Breast epithelium (tissue), 4 donors: ENCODE measurements at places on chromosomes 1 and 21.

GRCh38 chr1:21003281-21004045 lies 173.2 kb downstream of the EIF4G3 start:
- H3K27ac ChIP-seq, result no peak overlapping the region
- H3K36me3 ChIP-seq, result no peaks in the 10 kb centered on the region
- no peak overlapping the region for H3K4me3 ChIP-seq
- no peaks in the 10 kb centered on the region for H3K4me1 ChIP-seq
- DNase-seq, result no peak

DNA sequence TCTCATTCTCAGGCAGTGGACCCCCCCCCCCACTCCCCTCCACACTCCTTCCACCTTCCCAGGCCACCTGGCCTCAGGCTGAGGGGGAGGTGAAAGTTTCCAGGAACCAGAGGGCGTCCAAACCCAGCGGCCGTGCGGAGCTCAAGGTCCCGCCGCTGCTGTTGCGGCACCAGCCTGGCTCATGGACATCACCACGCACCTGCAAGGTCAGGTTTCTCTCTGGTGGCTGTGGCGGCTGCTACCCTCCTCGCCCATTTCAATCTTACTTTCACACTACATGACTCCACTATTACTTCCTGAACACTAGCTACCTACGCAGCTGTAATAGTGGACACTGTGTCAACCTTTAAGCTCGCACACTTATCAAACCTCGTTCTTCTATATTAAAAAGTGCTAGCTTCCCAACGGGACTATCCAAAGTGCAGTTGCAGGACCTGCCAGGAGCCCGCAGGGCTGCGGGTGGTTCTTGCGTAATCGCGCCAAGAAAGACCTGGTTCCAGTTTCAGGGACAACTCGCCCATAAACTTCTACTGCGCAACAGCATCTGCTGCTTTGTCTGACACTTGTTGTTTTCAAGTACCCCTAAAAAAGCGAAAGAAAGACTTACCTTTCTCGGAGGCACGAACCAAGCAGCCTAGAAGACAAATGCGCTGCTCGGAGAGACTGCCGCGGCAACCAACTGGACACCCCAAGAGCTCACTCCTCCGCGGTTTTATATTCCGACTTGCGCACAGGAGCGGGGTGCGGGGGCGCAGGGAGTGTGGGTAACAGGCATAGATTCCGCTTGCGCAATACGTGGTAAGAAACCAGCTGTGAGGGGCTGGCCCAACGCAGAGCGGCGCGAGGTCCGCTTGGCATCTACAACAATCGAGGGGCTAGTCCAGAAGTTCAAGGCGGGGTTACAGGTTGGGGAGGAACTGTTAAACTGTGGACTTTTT lies at the start of gene DIRAS3:
DIRAS3 (minus strand) TSS at position 687 of the 938 bp plus-strand sequence. CDS start 3,330 bp downstream, outside the sequence.
- H3K27ac ChIP-seq, result peak within 1 kb of the TSS; percentile 40
- H3K4me1 ChIP-seq, result no peaks in the 10 kb centered on the region
- no peak for DNase-seq
- H3K4me3 ChIP-seq, result peak within 1 kb of the TSS; percentile 36
- H3K36me3 ChIP-seq, result no peaks in the 10 kb centered on the region

GRCh38 chr1:234400773-234401172 lies 27.5 kb downstream of the COA6 start:
- no peak overlapping the region for H3K27ac ChIP-seq
- H3K4me3 ChIP-seq, result no peak overlapping the region
- no peaks in the 10 kb centered on the region for H3K4me1 ChIP-seq
- no peaks in the 10 kb centered on the region for H3K36me3 ChIP-seq
- no peaks in the 10 kb centered on the region for H3K27me3 ChIP-seq

DNA sequence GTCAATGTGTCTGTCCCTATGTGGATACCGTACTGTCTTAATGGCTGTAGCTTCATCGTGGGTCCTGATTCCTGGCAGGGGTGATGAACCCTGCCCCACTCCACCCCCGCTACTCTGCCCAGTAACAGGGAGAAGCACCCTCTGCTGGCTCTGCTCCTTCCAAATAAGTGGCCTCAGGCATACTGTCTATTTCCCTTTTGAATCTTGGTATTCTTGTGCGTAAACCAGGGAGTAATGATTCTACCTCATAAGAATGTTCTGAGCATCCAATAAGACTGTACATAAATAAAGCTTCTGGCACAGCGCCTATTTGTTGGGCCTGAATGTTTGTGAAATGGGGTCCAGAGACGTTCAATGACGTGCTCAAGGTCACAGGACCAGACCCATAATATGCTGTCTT lies 35.2 kb upstream of the CTPS1 start:
- no peak overlapping the region for H3K4me3 ChIP-seq
- no peak for DNase-seq
- no peaks in the 10 kb centered on the region for H3K27me3 ChIP-seq
- peaks cover 4% of the 10 kb centered on the region for H3K4me1 ChIP-seq

DNA sequence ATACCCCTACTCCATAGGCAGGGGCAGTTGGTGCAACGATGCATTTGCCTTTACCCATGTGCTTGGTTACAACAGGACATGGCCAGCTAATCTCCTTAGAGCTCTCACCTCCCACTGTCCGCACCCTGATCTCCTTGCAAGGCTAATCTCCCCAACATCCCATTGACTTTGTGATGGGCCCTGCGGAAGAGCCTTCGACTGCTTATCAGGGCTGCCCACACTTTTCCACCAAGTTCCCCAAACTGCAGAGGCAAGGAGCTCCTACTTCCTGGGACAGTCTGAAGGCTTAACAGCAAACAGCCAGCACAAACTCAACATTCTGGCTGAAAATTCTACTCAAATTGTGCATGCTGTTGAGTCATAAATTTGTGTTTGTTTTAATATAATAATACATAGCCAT lies 36.0 kb downstream of the C1orf94 start:
- H3K4me1 ChIP-seq, result no peaks in the 10 kb centered on the region
- no peaks in the 10 kb centered on the region for H3K36me3 ChIP-seq
- no peak overlapping the region for H3K4me3 ChIP-seq
- peaks cover 11% of the 10 kb centered on the region for H3K27me3 ChIP-seq
- H3K27ac ChIP-seq, result no peak overlapping the region

GRCh38 chr1:37372302-37372701 lies 102.1 kb upstream of the ZC3H12A start:
- H3K27ac ChIP-seq, result no peak overlapping the region
- H3K4me1 ChIP-seq, result no peaks in the 10 kb centered on the region
- no peaks in the 10 kb centered on the region for H3K27me3 ChIP-seq

GRCh38 chr1:198493329-198493728 lies 47.2 kb downstream of the ATP6V1G3 start:
- no peak overlapping the region for H3K4me3 ChIP-seq
- H3K4me1 ChIP-seq, result no peaks in the 10 kb centered on the region
- H3K27me3 ChIP-seq, result no peaks in the 10 kb centered on the region
- H3K36me3 ChIP-seq, result no peaks in the 10 kb centered on the region
- no peak overlapping the region for H3K27ac ChIP-seq

- H3K27me3 ChIP-seq, result no peaks in the 10 kb centered on the region
- DNase-seq, result no peak
- no peak overlapping the region for H3K4me3 ChIP-seq
- no peaks in the 10 kb centered on the region for H3K36me3 ChIP-seq
Observed at GRCh38 chr1:101444873-101445618, 208.2 kb downstream of the S1PR1 start.

- no peaks in the 10 kb centered on the region for H3K27me3 ChIP-seq
- no peak overlapping the region for H3K27ac ChIP-seq
- no peaks in the 10 kb centered on the region for H3K4me1 ChIP-seq
- DNase-seq, result no peak
- no peaks in the 10 kb centered on the region for H3K36me3 ChIP-seq
Observed at GRCh38 chr1:71717186-71717585, 565.2 kb downstream of the NEGR1 start.

- H3K27me3 ChIP-seq, result no peaks in the 10 kb centered on the region
- no peak overlapping the region for H3K4me3 ChIP-seq
- no peaks in the 10 kb centered on the region for H3K36me3 ChIP-seq
- no peak overlapping the region for H3K27ac ChIP-seq
Observed at GRCh38 chr1:173590557-173590956, 12.3 kb downstream of the SLC9C2 start.

DNA sequence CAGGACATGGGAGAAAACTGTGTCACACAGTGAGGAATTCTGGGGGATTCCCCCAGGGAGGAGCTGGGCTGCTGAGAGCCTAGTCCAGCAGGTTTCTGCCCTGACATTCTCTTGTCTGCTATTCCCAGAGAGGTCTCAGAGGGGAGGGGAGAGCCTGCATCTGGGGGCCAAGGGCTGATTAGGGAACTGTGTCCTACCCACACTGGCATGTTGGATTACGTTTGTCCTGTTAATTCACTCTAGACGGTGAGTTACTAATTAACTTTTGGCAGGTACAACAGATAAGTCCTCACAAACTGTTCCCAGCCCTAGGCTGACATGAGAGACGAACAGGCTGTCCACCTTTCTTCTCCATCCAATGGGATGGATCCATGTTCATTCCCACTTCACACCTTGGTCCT lies 2.6 kb upstream of the SH3BGRL3 start:
- peaks cover 28% of the 10 kb centered on the region for H3K4me1 ChIP-seq
- no peak overlapping the region for H3K4me3 ChIP-seq
- H3K27me3 ChIP-seq, result no peaks in the 10 kb centered on the region
- H3K27ac ChIP-seq, result peak overlapping the region; percentile 95
- H3K36me3 ChIP-seq, result no peaks in the 10 kb centered on the region

DNA sequence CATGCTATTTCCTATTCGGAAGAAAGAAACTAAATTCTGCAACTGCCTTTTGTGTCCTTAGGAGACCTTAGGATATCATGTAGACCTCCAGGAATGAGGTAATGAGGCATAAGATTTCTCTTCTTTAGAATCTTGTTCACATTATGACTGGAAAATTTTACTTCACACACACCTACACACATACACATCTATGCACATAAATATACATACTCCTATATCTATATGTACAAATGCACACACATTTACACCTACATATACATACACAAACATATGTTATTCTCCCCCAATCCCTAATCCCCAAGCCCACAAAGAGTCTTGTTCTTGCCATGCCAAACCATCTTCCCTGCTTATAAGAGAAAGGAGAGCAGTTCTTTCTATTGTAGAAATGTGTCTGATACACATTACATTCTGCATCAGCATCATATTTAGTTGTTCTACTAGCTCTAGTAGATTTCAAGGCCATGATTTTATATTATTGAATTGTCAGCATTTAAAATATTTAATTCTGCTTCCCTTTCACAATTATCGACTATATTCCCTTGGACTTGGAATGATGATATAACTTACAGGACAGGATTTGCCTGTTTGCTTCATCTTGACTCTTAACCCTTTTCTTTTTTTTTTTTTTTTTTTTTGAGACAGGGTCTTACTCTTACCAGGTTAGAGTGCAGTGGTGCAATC lies 35.4 kb upstream of the PDC start:
- H3K4me1 ChIP-seq, result no peaks in the 10 kb centered on the region
- no peak for DNase-seq
- H3K4me3 ChIP-seq, result no peak overlapping the region
- no peaks in the 10 kb centered on the region for H3K27me3 ChIP-seq
- H3K27ac ChIP-seq, result no peak overlapping the region

DNA sequence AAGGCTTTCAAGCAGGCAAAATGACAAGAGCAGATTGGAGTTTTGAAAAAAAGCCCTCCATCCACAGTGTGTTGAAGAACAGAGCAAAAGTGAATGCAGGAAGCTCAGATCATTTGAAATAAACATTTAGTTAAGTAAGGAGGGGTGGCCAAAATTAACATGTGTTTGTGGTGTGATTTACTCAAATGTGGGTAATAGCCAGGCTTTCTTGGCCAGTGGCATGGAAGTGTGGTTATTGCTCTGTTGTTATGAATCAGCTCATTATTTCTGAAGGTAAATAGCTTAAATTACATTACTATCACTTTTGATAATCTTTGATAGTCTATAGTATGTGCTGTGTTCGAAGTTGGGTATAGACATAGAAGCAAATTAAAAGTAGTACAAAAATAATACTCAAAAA lies 485.9 kb downstream of the LMO4 start:
- DNase-seq, result no peak
- H3K36me3 ChIP-seq, result no peaks in the 10 kb centered on the region
- H3K27me3 ChIP-seq, result no peaks in the 10 kb centered on the region

DNA sequence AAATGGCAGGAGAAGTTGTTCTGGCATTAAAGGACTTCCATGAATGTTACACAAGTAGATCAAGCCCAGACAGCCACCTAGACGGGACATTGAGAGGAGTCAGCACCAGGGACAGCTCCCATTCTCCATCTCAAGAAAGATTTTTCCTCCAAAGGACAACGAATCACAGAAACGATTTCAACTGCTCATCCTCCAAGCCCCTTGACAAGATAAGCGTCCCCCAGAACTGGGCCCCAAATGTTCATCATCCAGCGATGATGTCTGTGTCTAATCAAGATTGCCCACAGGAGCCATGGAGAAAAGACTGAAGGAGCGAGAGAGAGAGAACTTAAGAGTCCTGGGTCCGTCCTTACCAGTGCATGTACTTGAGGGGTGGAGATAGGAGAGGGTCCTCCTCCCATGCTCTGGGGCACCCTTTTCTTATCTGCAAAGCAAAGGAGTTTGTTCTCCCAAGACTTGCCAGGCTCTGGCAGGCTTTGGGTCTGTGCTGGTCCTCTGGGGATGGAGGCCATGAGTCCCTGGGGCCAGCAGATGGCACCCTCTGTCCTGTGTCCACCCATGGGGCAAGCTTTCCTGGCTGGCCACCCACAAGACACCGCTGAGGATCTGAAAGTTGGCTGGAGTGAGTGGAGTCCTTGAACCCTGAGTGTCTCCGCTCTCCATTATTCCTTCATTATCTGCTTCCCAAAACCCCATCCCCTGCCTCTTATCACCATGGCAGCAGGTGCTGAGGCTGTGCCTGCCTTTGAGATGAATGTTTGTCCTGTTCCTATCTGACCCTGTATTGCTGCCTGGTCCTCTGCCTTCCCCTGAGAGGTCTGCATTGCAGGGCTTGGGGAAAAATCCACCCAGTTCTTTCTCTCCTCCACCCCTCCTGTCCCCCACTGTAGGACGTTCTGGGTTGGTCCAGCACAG lies 164.6 kb downstream of the ACTL8 start:
- no peak overlapping the region for H3K4me3 ChIP-seq
- H3K27me3 ChIP-seq, result no peaks in the 10 kb centered on the region
- no peaks in the 10 kb centered on the region for H3K36me3 ChIP-seq
- no peaks in the 10 kb centered on the region for H3K4me1 ChIP-seq
- H3K27ac ChIP-seq, result no peak overlapping the region
- no peak for DNase-seq

DNA sequence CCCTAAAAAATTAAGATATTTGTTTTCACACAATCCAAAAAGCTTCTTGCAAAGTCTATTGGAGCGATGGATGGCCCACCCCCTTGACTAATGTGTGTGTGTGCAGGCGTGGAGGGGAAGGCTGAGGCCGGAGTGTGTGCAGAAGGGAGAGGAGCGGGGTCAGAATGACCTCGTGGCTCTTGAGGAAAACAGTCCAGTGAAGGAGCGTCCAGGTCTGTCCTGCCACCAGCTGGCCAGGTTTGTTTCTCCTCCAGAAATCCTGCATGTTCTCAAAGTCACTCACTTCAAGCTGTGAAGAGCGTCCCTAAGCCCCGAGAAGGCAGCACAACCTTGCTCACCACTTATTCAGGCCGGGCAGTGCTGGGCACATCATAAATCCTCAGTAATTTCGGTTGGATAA lies 69.5 kb upstream of the SSX2IP start:
- no peak for DNase-seq
- H3K27ac ChIP-seq, result no peak overlapping the region
- H3K4me1 ChIP-seq, result no peaks in the 10 kb centered on the region
- H3K27me3 ChIP-seq, result no peaks in the 10 kb centered on the region
- H3K4me3 ChIP-seq, result no peak overlapping the region
- no peaks in the 10 kb centered on the region for H3K36me3 ChIP-seq
